Hypothalamus (tissue), 51 donors: ENCODE measurements at places on chromosomes 1 and 21.

GRCh38 chr1:154772606-154773506 is 97.2 kb downstream of the KCNN3 start:
- no peak for DNase-seq

- DNase-seq, result no peak
Measured at GRCh38 chr1:234537236-234537635, 58.3 kb upstream of the TARBP1 start.

GRCh38 chr1:223824712-223825111 is 21.0 kb downstream of the TP53BP2 start:
- no peak for DNase-seq

DNA sequence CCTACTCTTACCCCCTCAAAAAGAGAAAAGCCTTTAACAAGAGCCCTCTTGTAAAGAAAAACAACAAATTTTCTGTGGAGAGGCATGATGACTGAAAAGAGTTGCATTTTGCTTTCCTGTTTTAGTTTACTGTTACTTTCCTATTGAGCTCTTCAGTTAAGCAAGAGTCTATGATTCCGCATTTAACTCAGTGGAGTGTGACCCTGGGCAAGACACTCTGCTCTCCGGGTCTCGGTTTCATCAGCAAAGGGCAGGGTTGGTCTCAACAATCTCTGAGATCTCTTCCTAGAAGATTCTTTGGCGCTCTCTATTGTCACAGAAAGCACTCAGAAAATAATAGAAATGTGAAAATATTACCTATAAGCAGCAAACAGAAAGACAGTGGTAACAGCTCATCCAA is 175.7 kb downstream of the TGFBR3 start:
- no peak for DNase-seq

- DNase-seq, result no peak
Measured at GRCh38 chr1:219329578-219329977, 155.9 kb downstream of the LYPLAL1 start.

DNA sequence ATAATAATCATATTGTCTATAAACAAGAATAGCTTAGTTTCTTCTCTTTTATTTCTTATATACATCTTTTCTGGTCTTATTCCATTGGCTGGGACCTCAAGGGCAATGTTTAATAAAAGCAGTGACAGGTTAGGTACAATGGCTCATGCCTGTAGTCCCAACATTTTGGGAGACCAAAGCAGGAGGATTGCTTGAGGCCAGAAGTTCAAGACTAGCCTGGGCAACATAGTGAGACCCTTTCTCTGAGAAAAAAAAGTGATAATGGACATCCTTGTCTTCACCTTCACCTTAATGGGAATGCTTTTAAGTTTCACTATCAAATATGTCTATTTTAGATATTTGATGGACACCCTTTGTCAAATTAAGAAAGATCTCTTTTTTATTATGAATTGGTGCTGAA is 8.1 kb downstream of the B3GALT5 start:
- DNase-seq, result no peak

DNA sequence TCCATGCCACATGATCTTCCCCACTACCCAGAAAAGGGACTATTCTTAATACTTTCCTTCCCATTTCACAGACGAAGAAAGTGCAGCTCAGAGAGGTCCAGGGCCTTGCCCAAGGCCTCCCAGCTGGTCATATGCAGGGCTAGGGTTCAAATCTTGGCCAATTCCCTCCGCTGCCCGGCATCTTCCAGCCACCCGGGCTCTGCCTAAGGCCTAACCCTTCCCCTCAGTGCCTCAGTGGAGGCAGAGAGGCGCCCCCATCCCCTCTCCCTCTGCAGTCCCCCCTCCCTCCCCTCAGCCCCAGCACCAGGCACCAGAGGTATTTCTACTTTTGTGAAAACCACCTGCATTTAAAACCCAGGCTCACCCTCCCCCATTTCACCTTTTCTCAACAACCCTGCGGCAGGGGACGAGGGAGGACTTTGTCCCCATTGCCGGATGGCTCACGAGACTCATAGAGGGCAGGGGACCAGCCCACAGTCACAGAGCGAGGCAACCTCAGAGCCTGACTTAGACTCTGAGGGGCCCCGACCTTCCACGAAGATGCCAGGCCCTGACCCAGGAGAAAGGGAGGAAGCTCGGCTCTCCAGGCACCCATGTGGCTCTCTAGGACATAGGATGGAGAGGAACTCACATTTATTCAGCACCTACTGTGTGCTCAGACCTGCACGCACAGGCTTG is 12.3 kb downstream of the LAPTM5 start:
- no peak for DNase-seq
